Left ventricle myocardium superior (tissue), 1 donor: ENCODE measurements at places on chromosomes 11 and 22. TPM values are rescaled to one million over a fixed set of nuclear protein-coding genes. Genes with fewer than 3 reads are reported as not detected.

GRCh38 chr11:112589155-112589554 is 328.5 kb upstream of the PLET1 start:
- DNase-seq = no peak

- no peak for DNase-seq
Observed at GRCh38 chr11:64585150-64585549, 5.9 kb upstream of the SLC22A12 start.

GRCh38 chr22:19872779-19873137 is 18.1 kb upstream of the GNB1L start:
- DNase-seq = peak; percentile 23

GRCh38 chr11:113363996-113364641 is 23.5 kb upstream of the ANKK1 start:
- DNase-seq = no peak

- DNase-seq = no peak
Observed at GRCh38 chr11:34599406-34599945, 21.4 kb upstream of the EHF start.

DNA sequence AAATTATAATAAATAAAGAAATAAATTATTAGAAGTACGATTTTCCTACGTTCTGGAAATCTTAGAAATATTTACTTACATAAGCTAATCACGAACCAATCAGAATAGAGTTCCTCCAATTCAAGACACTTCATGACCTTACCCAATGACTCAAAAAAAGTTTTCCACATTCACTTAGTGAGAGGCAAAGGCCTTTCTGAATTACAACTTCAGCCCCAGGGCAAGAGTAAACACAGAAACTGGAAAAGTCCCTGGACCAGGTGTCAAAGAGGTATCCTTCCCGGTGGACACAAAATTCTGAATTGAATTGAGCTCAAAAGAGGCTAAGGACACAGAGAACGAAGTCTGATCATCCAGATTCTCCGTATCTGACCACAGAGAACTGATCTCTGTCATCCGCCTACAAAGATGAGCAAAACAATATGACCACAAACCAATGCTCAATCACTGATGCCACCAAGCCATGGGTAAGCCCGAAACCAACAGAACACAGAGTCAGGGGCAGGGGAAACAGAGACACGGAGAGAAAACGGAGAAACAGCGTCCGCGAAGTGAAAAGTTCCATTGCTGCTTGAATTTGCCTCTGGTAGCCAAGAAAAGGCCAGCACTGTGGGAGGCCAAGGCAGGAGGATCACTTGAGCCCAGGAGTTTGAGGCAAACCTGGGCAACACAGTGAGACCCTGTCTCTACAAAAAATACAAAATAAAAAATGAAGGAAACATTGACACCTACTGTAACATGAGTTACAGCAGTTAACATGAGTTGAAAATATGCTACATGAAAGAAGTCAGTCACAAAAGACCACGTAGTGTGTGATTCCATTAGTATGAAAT is 6.8 kb downstream of the BID start:
- DNase-seq = no peak

DNA sequence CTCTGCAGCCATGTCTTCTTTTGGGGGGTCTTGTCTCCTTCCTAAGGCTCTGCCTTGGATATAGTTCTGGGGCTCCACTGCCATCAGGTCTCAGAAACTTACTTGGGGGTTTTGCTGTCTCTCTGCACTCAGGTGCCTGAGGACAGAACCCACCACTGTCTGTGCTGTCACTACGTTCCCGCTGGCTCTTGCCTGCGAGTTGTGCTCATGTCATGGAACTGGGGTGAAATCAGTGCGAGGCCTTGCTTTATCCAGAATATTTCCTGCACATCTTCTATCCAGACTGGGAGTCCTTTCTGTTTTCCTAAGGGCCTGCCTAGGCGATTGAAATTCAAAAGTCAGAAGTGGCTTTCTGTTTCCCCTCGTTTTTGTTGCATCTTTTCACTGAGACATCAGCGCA is 6.6 kb upstream of the USP2 start:
- DNase-seq = no peak

GRCh38 chr22:44486538-44486937 is 11.5 kb downstream of the RTL6 start:
- DNase-seq = peak; percentile 43

DNA sequence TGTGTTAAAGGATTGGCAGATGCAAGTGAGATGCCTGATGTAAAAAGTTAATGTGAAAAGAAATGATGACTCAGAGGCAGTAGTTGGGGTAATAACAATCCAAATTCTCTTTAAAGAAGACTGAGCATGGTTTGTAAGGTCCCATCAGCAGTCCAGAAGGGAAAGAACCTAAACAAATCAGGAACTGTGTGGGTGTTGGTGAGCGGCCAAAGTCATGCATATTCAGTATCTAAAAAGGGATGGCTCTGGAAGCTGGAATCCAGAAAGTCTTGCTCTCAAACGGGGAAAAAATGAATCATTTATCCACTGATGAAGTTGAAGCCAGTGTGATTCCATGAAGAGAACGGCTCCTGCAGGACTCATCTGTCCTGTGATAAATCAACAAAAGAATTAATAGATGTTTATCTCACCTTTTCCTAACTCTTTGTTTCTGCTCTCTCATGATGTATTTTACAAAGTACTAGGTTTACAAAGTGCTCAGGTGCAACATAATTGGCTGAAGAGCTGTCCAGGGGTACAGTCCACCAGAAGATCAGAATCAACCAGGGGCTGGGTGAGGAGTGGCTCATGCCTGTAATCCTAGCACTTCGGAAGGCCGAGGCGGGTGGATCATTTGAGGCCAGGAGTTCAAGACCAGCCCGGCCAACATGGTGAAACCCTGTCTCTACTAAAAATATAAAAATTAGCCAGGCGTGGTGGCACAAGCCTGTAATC is 20.5 kb upstream of the SORL1-AS1 start:
- DNase-seq = no peak

- no peak for DNase-seq
Observed at GRCh38 chr11:111520560-111520959, 6.0 kb downstream of the HOATZ start.

GRCh38 chr11:104898685-104899013 is 389 bp upstream of the CASP12 start:
- no peak for DNase-seq

DNA sequence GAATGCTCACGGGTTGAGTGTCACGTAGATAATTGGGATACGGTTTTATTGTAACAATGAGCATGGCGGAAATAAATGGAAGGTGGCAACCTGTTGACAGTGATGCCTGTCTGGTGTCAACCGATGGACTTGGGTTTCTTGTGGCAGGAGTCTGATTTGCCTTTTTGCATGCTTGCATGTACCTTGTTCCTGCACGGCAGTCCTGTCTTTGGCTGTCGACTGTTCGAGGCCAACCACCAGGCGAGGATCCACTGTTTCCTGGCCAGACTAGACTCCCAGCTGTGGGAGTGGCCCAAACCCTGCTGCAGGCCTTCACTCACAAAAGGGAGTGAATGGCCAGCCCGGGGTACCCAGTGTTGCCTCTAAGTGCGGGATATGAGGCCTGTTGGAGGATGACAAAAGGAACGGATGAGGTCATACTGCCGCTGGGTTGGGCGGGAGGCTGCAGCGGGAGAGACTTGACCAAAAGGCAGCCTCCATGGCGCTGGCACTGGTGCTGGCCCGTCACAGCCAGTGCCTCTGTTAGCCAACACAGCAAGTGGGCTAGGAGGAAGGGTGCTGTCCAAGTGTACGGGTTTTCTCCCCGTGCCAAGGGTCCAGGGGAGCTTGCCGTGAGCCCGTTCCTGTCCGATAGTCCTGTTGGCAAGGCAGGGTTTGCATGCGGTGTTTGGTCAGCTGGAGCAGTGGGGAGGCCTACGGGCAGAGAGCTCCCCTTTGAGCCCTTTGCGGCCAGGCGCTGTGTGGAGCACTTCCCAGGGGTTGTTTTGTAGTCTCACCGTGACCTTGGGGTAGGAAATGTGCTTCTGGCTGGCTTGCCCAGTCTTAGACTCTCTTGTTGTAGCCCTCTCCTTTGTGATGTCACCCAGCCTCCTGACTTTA is 974 bp downstream of the DGCR8 start:
- DNase-seq = peak; percentile 46

The NCR3LG1 gene
- 0.55 TPM for total RNA-seq

The CNTN5 gene
- not detected for total RNA-seq

The NEFH gene
- total RNA-seq = 0.12 TPM

The SLC16A8 gene
- total RNA-seq = not detected

The SLC29A2 gene
- total RNA-seq = 22.6 TPM
